ENCODE measurements at places on chromosomes 12 and 14.

DNA sequence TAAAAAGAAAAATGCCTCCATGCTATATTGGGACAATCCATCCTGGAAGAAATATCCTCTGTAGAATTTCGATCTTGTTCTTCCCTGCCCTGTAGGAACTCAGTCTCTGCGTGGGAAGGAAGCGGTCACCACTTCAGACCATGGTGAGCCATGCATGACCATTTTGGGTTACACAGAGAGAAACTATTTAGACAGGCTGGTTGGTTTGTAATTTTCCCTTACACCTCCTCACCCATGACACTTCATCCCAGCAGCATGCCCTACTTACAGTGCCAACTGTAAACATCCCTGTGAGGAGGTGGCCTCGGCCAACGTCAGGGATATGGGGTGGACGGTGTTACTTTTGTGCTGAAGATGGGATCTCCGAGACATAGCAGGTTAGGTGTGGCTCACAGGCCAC, 121.4 kb downstream of the SMOC1 start:
- DNase-seq, result no peak

DNA sequence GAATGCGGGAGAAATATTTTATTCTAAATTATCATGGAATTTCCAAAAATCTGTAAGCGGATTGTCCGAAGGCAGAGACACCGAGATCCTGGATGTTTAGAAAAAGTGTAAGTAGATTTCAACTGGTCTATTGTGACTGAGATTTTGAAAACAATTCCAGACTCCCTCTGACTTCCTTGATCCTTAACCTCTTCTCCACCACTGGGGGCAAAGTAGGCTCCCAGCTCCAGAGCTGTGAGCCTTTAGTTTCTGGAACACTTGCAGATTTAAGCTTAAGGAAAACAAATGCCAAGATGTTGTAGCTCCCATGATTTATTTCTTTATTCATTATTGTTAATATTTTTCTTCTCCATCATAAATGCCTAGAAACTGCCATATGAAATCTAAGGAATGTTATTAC, 1320.5 kb upstream of the SEL1L start:
- peak; percentile 1 for DNase-seq

GRCh38 chr12:62971769-62972525, 37.0 kb upstream of the PPM1H start:
- no peak for DNase-seq

DNA sequence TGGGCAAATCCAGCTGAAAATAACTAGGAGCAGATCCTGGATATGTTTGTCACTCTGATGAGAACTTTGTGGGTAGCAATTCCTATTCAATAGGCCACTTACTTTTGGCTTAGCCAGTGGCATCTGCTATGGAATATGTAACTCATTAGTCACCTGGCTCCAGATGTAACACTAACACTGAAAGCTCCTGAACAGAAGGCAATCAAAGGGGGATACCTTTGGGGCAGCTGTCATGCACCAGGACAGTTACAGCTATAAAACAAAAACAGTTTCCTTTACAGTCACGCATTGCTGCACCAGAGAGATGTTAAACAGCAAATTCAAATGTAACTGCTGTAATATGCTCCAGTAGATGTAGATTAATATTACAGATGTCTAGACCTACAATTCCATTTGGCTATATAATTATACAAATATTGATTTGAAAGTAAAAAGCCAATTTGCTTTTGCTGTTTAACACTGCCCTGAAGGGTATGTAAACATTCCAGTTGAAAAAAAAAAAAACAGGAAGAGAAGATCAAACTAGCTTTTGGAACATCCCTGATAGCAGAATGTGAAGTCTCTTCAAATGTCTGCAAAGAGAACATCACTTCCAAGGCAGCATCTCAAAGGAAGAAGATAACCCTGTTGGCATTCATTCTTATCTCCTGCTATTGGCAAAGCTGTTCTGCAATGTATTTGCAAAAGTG, 18.4 kb downstream of the RACGAP1 start:
- DNase-seq, result peak; percentile 55

- no peak for DNase-seq
Measured at GRCh38 chr12:3634348-3634747, 118.6 kb downstream of the CRACR2A start.

DNA sequence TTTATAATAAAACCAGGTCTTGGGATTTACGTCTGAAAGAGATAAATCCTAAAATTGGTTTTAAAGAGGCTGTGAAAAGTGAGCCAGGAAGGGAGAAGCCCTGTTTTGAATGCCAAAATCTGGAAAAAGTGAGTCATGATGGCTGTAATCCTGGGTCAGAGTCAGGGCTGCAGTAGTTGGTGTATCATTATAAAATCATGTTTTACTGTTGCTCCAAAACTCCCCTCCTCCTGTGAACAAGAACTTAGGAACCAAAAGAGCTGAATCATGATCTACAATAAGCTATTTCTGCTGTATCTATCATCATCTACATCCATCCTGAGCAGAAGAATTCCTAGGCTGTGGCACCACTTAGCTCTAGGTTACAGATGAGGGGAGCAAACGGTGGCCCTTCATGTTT, 79.3 kb downstream of the LMO3 start:
- peak; percentile 85 for DNase-seq

GRCh38 chr14:23610090-23610814, 25.9 kb upstream of the DHRS2 start:
- DNase-seq, result no peak

DNA sequence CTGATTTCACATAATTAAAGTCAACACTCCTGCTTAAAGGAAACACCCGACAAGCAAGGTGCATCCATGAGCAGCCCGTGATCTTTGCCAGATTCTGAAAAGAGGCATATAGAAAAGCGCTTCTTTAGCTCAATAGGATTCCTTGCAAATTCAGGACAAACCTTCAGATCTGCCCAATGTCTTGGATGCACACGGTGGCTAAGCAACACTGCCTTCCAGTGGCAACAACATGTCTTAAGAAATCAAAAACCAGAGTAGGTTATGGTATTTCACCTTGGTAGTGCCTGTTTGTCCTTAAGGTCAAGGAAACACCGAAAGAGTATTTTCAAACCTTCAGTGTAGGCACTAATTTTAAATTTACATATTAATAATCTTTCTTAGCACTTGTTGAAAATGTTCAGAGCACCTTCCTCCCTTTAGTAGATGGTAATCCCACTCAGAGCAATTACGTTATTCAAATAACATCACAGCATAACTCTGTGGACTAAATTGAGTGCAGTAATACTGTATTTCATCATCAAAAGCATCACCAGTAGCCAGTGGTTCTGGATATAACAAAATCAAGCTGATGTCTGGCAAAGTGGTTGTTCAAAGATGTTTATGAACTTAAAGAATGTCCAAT, 58.0 kb upstream of the CDKN3 start:
- DNase-seq, result peak; percentile 60

DNA sequence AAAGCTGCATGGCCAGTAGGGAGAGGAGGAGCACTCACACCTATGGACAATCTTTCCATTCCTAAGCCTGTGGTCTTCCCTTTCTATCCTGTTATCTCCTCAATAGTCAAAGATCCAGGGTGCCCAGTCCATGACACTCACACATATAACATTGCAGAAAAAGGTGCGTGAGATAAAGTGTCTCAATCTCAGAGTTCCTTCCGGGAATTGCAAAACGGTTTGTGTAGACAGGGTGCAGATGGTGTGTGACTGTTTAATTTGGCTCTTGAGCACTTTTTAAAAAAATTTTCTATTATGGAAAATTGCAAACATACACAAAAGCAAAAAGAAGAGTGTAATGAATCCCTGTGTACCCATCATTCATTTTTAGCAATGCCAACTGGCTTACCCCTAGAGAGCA, 1493.6 kb downstream of the AACS start:
- DNase-seq, result no peak

GRCh38 chr14:99609245-99610170, 5.5 kb upstream of the CCDC85C start:
- DNase-seq, result no peak

- peak; percentile 51 for DNase-seq
Measured at GRCh38 chr12:19546611-19547162, 107.4 kb downstream of the AEBP2 start.

- no peak for DNase-seq
Measured at GRCh38 chr14:74627076-74627475, 15.0 kb upstream of the LTBP2 start.

- DNase-seq, result no peak
Measured at GRCh38 chr12:46087916-46088439, 97.6 kb upstream of the SCAF11 start.

GRCh38 chr12:77249892-77250291, 184.5 kb upstream of the E2F7 start:
- DNase-seq, result no peak

DNA sequence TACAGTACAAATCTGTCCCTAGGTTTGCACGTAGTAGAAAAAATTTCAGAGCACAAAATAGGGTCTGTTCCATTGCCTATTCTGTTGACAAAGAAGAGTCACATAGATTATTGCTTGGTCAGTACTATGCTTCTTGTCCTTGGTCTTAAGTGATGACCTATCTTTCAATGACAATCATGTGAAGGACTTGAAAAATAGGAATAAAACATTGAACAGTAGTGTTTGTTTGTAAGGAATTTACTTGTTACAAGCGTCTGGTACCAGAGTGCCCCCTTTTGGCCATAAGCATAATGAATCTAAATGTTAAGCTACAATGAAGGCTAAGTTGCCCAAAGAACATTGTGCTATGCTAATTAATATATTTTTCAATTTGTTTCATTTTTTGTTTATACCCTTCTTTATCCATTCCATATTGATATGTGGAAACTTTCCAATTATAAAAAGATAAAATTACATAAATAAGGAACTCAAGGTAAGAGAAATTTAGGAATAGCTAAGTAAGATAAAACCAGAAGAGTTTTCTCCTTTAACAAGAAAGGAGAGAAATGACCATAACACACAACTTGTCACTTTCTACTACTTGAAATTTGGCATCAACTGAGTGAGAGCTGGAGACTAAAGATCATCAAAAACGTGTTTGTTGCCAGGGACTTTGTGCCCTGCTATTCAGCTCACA, 204.7 kb downstream of the EPS8 start:
- peak; percentile 68 for DNase-seq

- no peak for DNase-seq
Measured at GRCh38 chr12:95829395-95829794, 29.4 kb upstream of the SNRPF start.

Data from fibroblast of upper back skin (primary cell).